Skin of body (tissue), 3 donors: ENCODE measurements at places on chromosomes 6 and 20. TPM values are rescaled to one million over a fixed set of nuclear protein-coding genes. Genes with fewer than 3 reads are reported as not detected.

DLL1 gene
- total RNA-seq: 11.2 TPM

RPS21 gene
- total RNA-seq: 742 TPM

CTCFL gene
- 0.10 TPM for total RNA-seq

TFAP2B gene
- total RNA-seq: 2.8 TPM

GRCh38 chr20:9573335-9574151, 59.2 kb downstream of the LAMP5 start:
- DNase-seq: no peak

DNA sequence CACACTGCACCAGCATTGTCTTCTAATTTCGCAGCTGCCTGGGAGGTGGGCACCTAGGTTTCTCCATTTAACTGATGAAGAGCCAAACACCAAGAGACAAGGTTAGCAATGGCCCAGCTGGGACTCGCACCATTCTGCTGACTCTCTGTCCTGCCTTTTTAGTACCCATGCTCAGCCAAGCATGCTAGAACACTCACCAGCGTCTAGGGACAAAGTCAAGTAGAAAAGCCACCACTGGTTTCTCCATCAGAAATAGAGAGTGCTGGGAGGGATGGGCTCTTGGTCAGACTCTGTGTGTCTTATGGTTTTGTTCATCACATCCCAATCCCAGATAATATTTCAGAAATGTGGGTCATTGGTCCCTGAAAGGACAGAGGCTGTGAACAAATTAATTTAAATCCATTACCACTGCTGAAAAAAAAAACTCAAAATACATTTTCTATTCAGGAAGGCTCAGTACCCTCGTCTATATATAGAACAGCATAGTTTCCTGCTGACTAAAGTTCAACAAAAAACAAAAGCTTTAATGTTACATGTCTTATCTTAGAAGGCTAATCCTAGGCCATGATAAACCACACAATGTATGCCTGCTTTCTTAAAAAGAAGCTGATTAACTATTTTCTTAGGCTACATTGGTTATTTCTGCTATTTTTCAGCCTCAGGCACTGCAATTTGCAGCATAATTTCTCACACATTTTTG, 111.0 kb downstream of the TBC1D7 start:
- DNase-seq: no peak

DNA sequence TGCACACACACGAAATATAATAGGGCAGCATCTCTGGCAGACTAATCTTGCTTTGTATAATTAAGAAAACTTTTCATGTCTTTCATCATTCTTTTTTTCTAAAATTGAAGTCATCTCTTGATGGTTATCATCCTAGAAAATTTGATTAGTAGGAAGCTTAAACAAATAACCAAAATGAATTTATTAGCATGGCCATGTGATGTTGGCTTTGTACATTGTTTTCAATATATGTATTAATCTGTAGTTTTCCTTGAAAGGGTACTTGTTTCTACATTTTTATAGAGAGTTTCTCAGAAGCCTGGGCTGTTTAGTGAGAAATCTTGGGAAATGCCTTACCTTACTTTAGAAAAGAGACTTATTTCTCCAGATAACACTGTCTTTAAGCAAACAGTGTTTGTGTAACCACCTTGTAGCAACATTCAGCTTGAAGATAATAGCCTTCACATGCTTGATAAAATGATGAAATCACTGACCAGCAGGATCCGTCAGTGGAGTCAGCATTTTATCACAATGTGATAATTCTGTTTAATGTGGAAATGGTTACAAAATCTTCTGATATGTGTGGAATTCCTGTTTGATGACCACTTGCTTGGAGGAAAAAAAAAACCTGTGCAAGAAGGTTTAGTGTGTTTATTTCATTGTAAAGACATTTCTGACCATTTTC, 147.8 kb downstream of the MACROD2 start:
- no peak for DNase-seq

DNA sequence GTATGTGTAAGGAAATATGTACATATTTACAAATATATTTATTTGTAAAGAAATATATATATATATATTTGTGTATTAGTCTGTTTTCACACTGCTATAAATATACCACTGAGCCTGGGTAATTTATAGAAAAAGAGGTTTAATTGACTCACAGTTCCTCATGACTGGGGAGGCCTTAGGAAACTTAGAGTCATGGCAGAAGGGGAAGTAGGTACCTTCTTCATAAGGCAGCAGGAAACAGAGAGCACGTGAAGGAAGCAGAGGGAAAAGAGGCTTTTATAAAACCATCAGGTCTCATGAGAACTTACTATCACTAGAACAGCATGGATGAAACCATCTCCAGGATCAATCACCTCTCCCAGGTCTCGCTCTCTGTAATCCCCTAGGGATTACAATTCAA, 644.5 kb upstream of the HS3ST5 start:
- DNase-seq: no peak

DNA sequence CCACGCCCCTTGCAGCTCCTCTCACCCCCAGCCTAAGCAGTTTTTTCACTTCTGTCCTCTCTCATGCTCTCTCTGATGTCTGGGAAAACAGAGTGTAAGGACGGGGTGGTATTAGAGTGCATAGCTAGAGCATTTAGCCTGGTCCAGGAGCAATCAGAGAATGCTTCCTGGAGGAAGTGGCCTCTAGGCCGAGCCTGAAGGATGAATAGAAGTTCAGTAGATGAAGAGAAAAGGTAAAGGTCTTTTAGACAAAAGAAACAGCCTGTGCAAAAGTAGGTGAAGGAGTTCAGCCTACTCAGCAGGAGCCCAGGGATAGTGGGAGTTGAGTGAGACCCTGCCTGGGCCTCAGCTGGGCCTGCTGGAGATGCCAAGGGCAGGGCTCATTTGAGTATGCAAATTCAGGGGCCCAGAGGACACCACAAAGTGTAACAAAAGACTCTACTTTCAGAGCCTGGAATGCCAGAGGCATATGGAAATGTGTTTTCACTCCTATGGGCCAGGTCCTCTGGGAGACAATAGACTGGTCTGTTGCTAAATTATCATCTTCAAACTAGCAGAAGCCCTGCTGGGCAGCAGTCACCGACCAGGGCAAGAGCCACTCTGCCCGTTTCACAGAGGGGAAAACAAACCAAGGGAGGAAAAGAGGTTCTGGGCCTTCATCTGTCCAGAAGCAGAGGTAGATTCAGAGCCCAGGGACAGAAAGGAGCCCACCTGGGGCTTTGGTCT, 19.7 kb upstream of the TM9SF4 start:
- no peak for DNase-seq

DNA sequence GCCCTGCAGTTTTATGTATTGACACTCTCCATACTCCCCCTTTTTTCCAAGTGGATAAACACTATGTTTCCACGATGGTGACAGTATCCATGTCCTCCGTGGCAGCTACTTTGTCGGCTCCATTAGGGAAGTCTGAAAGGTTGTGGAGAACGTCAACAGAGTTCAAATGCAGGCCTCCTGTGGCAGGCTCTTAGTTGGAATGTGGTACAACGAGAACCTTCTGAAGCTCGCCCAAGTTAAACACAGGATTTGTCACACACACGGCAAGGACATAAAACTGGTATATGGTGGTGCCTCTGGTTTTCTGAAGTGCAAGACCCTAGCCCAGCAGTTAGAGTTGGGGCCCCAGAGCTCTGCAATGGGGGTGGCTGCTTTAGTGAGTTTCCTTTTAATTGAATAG, 187.0 kb upstream of the TAB2 start:
- no peak for DNase-seq

GRCh38 chr20:23050847-23051627, 1.6 kb upstream of the THBD start:
- peak; percentile 55 for DNase-seq

- DNase-seq: peak; percentile 28
Measured at GRCh38 chr20:51510936-51511605, 31.4 kb downstream of the NFATC2 start.

- DNase-seq: peak; percentile 54
Measured at GRCh38 chr6:52670502-52671409, at the start of gene TMEM14A. Gene TMEM14A, plus strand, starts transcription at chr6:52671113. Its CDS starts 5,990 bp downstream, at chr6:52677103.

GRCh38 chr6:143934331-143934730, 70.1 kb downstream of the ZC2HC1B start:
- DNase-seq: peak; percentile 27

- DNase-seq: no peak
Measured at GRCh38 chr6:27295301-27296079, 16.6 kb downstream of the POM121L2 start.

GRCh38 chr6:24223115-24223919, 97.3 kb downstream of the NRSN1 start:
- DNase-seq: no peak

- no peak for DNase-seq
Measured at GRCh38 chr20:52096117-52096516, 95.5 kb downstream of the ZFP64 start.

DNA sequence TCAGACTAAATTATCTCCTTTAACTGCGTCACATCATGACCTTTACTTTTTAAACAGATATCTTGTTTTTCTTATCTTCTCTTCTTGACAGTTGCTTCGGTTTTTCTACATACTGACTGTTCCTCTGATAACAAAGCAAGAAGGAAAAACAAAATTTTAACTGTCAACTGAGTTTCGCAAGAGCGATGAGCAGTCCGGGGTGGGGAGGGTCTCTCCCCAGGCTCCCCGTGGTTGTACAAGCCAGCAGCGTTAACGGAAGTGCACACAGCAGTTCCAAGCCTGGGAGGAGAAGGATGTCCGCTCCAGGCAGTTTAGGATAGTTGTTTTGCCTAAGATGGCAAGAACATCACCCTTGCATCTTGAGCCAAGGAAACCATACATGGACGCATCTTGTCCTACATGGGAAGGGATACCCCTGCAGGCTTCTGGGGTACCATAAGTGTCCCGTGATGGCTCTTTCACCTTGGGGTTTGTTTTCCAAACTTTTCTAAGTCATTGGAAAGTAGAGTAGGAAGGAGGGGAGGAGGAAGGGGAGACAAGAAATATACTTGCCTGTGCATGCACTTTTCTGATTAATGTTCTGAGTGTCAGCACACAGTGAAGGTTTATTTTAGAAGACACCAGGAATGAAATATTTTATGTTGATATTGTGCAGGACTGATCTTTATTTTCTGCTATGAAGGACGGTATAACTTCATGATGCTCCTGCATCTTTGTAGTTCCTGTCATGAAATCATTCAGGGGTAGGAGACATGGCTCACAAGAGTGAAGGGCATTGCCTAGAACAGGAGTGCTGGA, 20.8 kb downstream of the SLC24A3 start:
- no peak for DNase-seq

- DNase-seq: no peak
Measured at GRCh38 chr6:20907486-20908071, 373.3 kb downstream of the CDKAL1 start.
